ENCODE measurements at places on chromosomes 13 and 19. TPM values are rescaled to one million over a fixed set of nuclear protein-coding genes. Genes with fewer than 3 reads are reported as not detected.

Gene CNN2
- 110 TPM for total RNA-seq

Gene FAM83E
- total RNA-seq = 1.1 TPM

Gene KCTD12
- 85.1 TPM for total RNA-seq

Gene ZNF333
- total RNA-seq = 35.0 TPM

Gene C5AR1
- total RNA-seq = 9.3 TPM

Gene PRRG2
- total RNA-seq = 1.7 TPM

Gene ZNF667
- 12.8 TPM for total RNA-seq

Gene HIPK4
- 0.13 TPM for total RNA-seq

DNA sequence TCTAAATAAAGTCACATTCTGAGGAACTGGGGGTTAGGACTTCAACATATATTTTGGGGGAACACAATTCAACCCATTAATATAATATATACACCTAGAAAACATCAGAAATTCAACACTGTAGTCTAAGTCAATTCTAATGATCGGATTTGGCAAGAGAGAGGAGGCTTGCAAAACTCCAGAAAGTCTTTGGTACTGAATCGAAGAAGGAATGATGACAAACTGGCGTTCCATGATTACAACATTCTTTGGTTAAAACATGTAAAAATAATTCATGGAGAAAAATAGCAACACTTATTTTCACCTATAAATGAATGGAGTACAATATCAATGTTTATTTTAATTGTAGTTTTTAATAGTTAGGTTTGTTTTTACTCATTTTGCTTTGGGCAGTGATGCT, 62.4 kb downstream of the MBNL2 start:
- DNase-seq = no peak

DNA sequence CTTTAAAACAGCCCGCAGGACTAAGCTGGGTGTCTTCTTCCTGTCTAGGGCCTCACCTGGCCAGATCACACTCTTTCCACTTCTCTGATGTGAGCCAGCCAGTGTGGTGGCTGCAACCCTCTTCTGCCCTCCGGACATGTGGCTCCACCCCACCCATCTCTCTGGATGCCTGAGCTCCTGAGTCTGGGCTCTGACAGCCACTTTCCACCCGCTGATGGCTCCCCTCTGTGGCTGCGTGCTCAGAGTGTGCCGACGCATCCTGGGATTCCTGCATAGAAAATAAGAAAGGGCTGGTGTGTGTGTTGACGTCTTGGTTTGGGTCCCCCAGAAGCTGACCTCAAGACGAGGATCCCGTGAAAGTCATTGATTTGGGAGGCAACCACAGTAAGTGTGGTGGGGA, 181.6 kb downstream of the URI1 start:
- DNase-seq = no peak

GRCh38 chr19:38323291-38323690, 3.6 kb downstream of the KCNK6 start:
- no peak for DNase-seq

- DNase-seq = no peak
Observed at GRCh38 chr19:45791744-45792469, 738 bp downstream of the DMWD start.

DNA sequence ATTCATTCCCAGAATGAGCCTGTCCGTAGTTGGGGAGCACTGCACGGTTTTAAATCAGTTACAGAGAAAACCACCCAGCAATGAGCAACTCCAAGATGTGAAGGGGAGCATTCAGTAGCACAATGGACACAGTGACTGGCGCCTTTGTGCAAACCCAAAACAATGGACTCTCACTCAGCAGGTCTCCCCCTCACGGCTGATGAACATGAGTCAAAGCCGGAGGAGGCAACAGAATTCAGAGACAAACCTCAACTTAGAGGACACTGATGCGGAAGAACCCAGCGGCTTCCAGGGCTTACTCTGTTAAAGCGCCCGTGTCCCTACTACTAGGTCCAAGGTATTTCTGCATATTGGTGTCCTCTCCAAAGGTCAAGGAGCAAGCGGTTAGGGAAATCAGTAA, 17.7 kb downstream of the PLEKHF1 start:
- DNase-seq = no peak

DNA sequence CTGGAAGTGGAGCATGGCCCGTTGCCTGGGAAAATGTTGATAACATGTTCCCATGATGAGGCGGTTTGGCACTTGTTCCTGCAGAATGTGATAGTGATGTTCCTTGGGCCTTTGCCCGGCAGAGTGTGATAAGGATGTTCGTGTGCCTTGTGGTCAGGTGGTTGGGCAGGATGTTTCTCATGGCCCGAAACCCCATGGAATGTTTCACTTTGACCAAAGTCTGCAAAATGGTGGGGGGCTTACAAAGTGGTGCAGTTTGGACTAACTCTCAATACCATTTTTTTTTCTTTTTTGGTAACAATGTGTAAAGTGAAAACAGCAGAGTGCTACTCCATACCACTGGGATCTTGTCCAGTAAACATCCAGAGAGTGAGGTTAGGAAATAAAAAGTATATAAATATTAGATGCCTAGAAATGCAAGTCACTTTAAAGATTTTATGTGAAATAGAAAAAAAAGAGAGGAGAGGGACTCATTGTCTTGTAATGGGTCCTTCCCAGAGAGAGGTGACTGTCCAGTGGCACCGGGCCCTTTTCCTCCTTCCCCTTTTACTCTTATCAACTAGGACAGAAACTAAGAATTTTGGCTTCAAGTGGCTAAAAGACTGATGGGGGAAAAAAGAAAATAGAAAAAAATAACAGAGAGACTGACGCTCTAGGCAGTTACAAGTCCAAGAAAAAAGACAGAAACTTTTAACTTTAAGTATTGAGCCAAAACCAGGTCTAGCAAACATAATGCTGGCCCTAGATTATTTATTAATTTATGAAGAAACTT, 5.7 kb downstream of the FPR3 start:
- DNase-seq = peak; percentile 94

DNA sequence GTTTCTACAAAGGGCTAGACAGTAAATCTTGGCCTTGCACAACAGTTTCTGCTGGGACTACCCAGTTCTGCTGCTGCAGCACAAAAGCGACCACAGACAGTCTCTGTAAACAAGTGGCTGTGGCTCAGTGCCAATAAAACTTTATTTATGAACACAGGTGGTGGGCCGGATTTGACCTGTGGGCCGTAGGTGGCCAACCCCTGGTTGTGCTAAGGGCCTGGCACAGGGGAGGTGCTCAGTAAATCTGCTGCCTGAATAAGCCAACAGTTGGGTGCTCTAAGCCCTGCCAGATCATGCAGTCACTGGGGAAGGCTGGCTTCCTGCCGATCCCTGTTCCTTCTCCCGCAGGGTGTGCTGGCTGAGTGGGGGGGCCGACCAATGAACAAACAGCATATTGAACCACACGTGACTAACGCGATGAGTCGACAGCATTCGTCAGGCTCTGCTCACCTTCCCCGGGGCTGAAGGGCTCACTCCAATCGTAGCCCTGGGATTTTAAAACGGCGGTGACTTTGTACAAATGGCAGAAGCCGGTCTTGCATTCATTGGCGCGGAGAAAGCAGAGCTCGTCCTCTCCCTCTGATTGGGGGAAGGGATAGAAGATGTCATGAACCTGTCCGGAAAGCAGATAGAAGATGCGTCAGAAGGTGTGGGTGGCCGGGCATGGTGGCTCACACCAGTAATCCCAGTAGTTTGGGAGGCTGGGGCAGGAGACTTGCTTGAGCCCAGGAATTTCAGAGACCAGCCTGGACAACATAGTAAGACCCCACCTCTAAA, 24.3 kb upstream of the MYDGF start:
- DNase-seq = no peak

DNA sequence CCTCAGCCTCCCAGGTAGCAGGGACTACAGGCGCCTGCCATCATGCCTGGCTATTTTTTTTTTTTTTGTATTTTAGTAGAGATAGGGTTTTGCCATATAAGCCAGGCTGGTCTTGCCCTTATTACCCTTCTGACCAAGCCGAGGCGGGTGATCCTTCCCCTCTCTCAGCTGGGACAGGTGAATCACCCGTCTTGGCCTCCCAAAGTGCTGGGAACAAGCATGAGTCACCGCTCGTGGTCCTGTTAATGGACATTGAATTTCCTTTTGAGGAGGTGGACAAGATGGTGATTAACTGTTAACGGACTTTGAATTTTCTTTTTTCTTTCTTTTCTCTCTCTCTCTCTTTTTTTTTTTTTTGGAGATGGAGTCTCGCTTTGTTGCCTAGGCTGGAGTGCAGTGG, 10.6 kb downstream of the CD70 start:
- DNase-seq = no peak

GRCh38 chr19:46746281-46747057, at the start of gene STRN4:
STRN4 (minus strand) TSS chr19:46746450; CDS start chr19:46746430, 20 bp downstream.
- peak; percentile 79 for DNase-seq

DNA sequence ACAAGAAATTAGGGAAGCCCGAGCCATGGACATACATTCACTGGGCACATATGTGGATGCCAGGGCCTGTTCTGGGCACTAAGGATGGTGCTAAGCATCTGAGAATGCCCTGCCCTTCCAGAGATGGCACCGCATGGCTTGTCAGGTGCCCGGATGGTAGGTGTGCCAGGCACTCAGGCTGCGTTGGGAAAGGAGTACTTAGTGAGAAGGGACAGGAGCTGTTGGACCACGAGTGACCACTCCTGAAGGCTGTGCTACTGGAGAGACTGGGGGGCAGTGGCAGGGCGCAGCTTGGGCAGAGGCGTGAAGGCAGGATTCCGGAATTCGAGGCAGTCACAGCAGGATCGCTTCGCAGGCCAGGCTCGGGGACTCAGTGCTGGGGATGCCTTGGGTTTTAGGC, 38.0 kb upstream of the EHD2 start:
- DNase-seq = no peak

- DNase-seq = no peak
Observed at GRCh38 chr19:7393459-7393858, 44.7 kb downstream of the ARHGEF18 start.

- DNase-seq = no peak
Observed at GRCh38 chr13:111857846-111858560, 208.9 kb upstream of the SOX1 start.

GRCh38 chr13:45907503-45907902, 56.0 kb upstream of the SIAH3 start:
- no peak for DNase-seq

DNA sequence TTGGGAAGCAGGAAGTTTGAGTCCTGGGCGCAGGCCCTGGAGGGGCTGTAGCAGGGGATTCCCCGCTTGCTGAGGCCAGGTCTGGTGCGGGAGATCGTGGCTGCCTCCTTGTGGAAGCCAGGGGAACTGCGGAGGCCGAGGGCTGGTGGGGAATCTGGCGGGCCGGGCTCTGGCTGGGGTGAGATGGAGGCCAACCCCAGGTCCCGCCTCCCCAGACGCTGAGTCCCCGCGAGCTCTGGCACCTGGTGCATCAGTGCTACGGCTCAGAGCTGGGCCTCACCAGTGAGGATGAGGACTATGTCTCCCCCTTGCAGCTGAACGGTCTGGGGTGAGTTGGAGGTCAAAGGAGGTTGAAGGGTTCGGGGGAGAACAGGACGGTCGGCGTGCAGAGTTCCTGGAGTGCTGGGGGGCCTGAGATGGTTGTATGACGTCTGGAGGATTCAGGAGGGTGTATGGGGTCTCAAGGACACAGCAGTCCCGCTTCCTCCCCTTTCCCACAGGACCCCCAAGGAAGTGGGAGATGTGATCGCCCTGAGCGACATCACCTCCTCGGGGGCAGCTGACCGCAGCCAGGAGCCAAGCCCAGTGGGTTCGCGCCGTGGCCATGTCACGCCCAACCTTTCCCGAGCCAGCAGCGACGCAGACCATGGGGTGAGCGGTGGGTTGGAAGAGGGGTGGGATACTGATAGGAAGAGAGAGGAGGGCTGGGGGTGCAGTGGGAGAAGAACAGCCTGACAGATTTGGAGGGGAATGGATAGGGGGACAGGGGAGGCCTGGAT, 13.1 kb downstream of the GRAMD1A start:
- DNase-seq = peak; percentile 77

GRCh38 chr13:101486708-101487437, 34.4 kb downstream of the ITGBL1 start:
- DNase-seq = no peak

DNA sequence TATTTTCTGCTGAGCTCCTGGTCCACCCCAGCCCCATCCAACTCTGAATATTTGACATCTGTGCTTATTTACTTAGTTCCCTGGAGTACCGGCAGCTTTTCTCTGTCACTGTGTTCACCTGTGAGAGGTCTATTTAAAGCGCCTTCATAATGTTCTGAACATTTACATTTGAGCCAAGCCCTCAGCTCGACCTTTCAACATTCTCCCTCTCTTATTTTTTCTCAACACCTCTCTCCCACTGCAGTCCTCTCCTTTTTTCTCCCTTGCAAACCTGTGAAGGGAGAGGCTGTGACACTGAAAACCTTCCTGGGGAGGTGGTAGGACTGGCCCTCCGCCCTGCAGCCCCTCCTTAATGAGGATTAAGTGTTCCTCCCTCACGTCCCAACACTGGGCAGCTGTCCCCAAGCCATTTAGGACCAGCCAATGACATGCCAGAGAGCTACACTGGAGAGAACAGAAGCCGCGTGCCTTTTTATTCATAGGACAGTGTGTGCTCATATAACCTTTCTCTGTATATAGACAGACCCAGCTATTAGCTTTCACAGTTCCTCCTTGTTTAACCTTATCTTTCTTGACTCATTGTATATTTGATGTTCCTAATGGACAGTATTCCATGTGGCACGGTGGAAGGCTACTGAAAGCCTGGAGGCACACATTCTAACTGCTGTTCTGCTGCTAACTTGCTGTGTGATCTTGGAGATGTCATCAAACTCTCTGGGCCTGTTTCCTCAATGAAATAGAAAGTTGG, 134.8 kb downstream of the NUFIP1 start:
- no peak for DNase-seq

GRCh38 chr19:46917002-46917401, 56.2 kb downstream of the ARHGAP35 start:
- DNase-seq = no peak

DNA sequence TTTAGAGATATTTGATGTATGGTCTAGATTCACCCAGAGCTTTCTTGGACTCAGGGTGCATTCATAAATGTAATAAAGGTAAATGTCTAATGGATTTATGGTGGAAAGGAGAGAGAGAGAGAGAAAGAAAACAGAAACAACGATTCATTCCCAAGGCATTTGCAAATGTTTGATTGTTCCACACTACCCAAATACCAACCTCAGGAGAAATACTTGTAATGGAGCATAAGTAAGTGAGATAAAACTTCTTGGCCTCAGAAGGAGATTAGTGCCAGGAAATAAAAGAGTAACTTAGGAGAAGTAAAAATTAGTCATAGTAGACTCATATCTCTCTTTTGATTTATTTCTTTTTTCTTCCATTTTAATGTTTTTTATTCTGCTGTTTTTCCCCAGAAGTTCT, 40.6 kb upstream of the DGKH start:
- DNase-seq = no peak

GRCh38 chr19:46226438-46226973, 3.0 kb upstream of the IGFL1 start:
- DNase-seq = no peak

GRCh38 chr13:51282322-51282721, 57.2 kb upstream of the SERPINE3 start:
- no peak for DNase-seq

GRCh38 chr19:17358395-17358794, 18.7 kb downstream of the PLVAP start:
- DNase-seq = no peak

Measured in ovary (tissue), 10 donors.